ENCODE measurements at places on chromosomes 5 and 9.

GRCh38 chr5:39228596-39228995 lies 9.2 kb upstream of the FYB1 start:
- no peak for DNase-seq

- no peak for DNase-seq
These were observed 1.2 kb downstream of the TEK start for GRCh38 chr9:27110181-27110580.

- DNase-seq, result no peak
These were observed 161.6 kb downstream of the ASTN2 start for GRCh38 chr9:117253261-117253660.

GRCh38 chr5:171537070-171537849 lies 117.8 kb downstream of the FGF18 start:
- no peak for DNase-seq

- DNase-seq, result no peak
These were observed 66.4 kb upstream of the RUSC2 start for GRCh38 chr9:35423499-35423898.

GRCh38 chr9:2340046-2340760 lies 281.4 kb upstream of the VLDLR start:
- no peak for DNase-seq

GRCh38 chr5:55544341-55544740 lies 9.6 kb upstream of the PLPP1 start:
- no peak for DNase-seq

- no peak for DNase-seq
These were observed 5.5 kb downstream of the PTBP3 start for GRCh38 chr9:112327718-112328450.

DNA sequence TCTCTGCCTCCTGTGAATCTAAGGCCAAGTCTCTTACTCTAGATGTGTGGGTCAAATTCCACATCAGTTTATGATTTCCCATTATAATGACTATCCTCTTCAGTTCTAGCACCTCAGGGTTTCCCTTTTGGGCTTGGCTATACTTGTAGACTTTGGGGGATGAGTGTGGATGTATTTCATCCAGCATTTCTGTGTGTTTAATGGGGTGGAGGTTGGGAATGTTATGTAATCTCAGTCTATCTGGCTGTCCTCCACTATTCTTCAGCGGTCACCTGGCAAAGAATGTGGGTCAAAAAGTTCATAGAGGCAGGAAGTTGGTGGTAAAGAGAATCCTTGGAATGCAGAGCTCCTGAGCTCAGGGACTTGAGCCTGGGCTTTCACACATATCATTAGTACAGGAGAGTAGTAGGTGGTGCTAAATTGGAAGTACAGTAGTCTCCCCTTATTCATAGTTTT lies 64.9 kb downstream of the CFAP95 start:
- DNase-seq, result no peak

- no peak for DNase-seq
These were observed 474.5 kb downstream of the PRR16 start for GRCh38 chr5:120938604-120939003.

DNA sequence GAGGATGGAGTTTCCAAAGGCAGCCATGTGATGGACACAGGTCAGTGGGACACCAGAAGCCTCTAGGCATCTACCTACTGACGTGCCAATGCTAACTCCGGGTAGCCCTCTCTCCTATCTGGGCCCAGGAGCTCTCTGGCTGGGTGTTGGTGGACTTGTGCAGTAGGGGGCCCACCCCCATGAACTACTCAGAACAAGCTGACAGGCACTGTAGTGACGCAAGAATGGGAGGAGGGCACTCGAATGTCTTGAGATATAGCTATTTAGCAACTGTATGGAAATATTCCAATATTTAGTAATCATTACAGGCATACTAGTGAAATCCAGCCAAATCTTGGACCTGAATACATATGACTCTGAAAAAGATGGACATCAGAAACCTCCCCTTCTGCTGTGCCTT lies 5.7 kb upstream of the DOCK2 start:
- DNase-seq, result no peak

- DNase-seq, result no peak
These were observed 120.9 kb downstream of the MAPKAP1 start for GRCh38 chr9:125586172-125586511.

GRCh38 chr9:21392270-21392669 lies 7.1 kb upstream of the IFNA2 start:
- no peak for DNase-seq

GRCh38 chr9:37922363-37923117 lies 18.6 kb upstream of the SLC25A51 start:
- DNase-seq, result no peak

GRCh38 chr5:149618581-149619248 lies 37.4 kb downstream of the ARHGEF37 start:
- no peak for DNase-seq

DNA sequence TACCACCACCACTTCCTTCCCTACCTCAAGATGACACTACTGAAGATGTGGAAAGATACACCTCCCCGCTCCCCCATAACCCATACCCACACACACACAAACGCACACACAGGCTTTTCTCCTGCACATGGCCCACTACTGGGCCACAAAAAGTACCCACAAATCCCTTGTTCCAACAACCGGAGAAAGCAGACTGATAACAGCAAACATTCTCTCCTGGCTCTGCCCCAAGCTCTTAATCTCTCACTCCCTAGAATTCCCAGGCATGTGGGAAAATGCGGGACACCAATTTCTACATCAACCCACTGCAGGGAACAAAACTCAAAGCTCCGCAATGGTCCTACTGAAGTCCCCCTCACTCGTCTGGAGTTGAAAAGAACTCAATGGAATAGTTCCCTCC lies 611.0 kb upstream of the KLF4 start:
- DNase-seq, result no peak

DNA sequence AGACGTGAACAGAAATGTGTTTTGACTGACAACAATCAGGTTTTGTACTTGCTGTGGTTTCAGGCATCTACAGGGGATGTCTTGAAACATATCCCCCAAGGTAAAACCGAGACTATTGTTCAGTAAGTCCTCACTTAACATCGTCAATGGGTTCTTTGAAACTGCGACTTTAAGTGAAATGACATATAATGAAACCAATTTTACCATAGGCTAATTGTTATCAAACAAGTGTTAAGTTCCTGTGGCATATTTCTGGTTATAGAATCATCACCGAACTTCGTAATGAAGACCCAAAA lies 16.4 kb upstream of the OMD start:
- DNase-seq, result no peak

DNA sequence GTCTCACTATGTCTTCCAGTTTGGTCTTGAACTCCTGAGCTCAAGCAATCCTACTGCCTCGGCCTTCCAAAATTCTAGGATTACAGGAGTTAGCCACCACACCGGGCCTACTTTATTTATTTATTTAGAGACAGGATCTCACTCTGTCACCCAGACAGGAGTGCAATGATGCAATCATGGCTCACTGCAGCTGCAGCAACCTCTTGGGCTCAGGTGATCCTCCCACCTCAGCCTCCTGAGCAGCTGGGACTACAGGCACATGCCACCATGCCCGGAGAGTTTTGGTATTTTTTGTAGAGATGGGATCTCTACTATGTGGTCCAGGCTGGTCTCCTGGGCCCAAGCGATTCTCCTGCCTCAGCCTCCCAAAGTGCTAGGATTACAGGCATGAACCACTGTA lies 32.8 kb downstream of the PHAX start:
- DNase-seq, result no peak

GRCh38 chr5:36125868-36126267 lies 25.8 kb downstream of the LMBRD2 start:
- DNase-seq, result no peak

DNA sequence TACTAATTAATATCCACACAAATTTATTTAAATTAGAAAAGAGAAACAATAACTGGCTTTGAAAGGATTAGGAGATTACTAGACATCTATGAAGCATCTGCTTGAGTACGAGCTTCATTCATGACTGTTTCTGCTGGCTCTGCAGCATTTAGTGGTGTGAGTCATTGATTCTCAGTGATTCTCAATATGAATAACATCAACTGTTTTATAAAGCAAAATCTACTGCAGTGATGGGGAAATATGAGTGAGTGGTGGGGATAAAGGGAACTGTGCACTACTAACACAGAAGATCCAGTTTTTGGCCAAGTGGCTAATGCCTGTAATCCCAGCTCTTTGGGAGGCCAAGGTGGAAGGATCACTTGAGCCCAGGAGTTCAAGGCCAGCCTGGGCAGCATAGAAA lies 8.4 kb downstream of the FNBP1 start:
- no peak for DNase-seq

- DNase-seq, result no peak
These were observed 13.5 kb downstream of the ZNF346 start for GRCh38 chr5:177035976-177036375.

DNA sequence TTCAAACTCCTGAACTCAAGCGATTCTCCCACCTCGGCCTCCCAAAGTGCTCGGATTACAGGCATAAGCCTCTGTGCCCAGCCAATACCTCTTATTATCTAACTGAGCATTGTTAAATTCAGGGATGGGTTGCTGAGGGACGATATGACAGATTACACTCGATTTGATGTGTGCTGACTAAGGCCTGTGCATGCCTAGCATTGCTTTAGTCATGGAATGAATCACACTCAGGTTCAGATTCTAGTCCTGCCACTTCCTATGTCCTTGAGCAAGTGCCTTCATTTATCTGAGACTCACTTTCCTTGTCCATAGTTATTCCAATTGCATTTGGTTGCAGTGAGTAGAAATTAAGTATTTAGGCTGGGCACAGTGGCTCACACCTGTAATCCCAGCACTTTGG lies 19.5 kb downstream of the THBS4 start:
- DNase-seq, result no peak

- no peak for DNase-seq
These were observed 122.1 kb upstream of the ADAMTS16 start for GRCh38 chr5:5017827-5018577.

DNA sequence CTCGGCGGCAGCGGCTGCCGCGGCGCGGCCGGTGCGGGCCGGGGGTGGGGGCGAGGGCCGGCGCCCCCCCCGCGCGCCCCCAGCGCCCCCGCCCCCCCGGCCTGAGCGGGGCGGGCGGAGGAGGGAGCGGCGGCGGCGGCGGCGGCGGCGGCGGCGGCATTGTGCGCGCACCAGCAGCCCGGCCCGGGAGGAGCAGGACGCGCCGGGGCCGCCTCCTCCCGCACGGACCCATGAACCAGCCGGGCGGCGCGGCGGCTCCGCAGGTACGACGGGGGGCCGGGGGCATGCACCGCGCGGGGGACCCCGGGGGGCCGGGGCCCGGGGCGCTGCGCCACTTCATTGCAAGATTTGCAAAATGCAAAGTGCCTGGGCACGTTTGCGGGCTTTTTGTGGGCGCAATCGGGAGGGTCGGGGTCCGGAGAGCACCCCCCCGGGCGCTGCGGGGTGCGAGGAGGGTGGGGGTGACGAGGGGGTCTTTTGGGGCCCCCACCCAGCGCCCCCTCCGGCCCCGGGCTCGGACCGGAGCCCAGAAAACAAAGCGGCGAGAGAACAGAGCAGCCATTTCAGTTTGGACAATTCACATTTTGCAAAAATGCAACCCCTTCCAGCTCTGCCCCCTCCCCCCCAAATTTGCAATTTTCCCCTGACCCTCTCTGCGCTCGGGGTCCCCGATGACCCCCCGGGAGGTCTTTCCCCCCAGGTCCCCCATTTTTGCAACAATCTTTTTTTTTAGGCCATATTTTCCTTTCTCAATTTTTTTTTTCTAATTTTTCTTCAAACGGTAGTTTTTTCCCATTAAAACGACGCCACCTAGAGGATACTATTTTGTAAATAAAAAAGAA lies at the start of gene ZNF618:
TSS of gene ZNF618 (plus strand) at position 159 of the 842 bp plus-strand sequence. CDS start at position 231, 72 bp downstream.
- no peak for DNase-seq

- DNase-seq, result no peak
These were observed 33.4 kb upstream of the SUSD3 start for GRCh38 chr9:93024986-93025630.
